RPMI7951 (cell line): ENCODE measurements at places on chromosomes 6 and 20. TPM values are rescaled to one million over a fixed set of nuclear protein-coding genes. Genes with fewer than 3 reads are reported as not detected.

Gene WFDC12
- not detected in 2 replicates for total RNA-seq

Gene APOM
- 2.5 and 3.4 TPM in 2 replicates for total RNA-seq

Gene DEFB124
- not detected in 2 replicates for total RNA-seq

Gene C6orf163
- total RNA-seq = 0.12 and 0.29 TPM in 2 replicates

Gene HECA
- 14.9 and 15.2 TPM in 2 replicates for total RNA-seq

Gene ADGRB3
- total RNA-seq = under 0.01 TPM in 1 of 2 replicates, not detected in the other

Gene NKAPL
- not detected in 2 replicates for total RNA-seq

Gene BFSP1
- total RNA-seq = 3.0 and 5.0 TPM in 2 replicates

Gene MLN
- total RNA-seq = not detected in 2 replicates

Gene PRDM13
- total RNA-seq = under 0.01 TPM in 1 of 2 replicates, not detected in the other

Gene ZNF334
- total RNA-seq = not detected in 2 replicates

Gene XKR7
- not detected in 2 replicates for total RNA-seq

Gene ABHD16B
- total RNA-seq = not detected in 2 replicates

Gene LGSN
- not detected in 2 replicates for total RNA-seq

Gene MYLK4
- 0.29 and 0.60 TPM in 2 replicates for total RNA-seq

Gene MAP7
- total RNA-seq = 0.24 TPM in 1 of 2 replicates, not detected in the other

Gene LRRN4
- total RNA-seq = not detected in 2 replicates

Gene TMX4
- 53.2 and 56.6 TPM in 2 replicates for total RNA-seq

Gene PRKN
- total RNA-seq = not detected in 2 replicates

Gene POPDC3
- total RNA-seq = 63.6 and 66.4 TPM in 2 replicates

Gene RAET1L
- not detected in 2 replicates for total RNA-seq

Gene TMEM170B
- total RNA-seq = 0.39 and 0.60 TPM in 2 replicates

Gene HSD17B8
- total RNA-seq = 3.2 and 3.4 TPM in 2 replicates

Gene TIAM2
- total RNA-seq = 10.7 and 18.3 TPM in 2 replicates

Gene KCNK5
- total RNA-seq = 0.10 and 0.12 TPM in 2 replicates

Gene HCK
- not detected in 2 replicates for total RNA-seq

Gene FAM217B
- total RNA-seq = 9.0 and 12.6 TPM in 2 replicates

Gene C20orf141
- not detected in 2 replicates for total RNA-seq
